ENCODE measurements at places on chromosomes 12 and 14.

DNA sequence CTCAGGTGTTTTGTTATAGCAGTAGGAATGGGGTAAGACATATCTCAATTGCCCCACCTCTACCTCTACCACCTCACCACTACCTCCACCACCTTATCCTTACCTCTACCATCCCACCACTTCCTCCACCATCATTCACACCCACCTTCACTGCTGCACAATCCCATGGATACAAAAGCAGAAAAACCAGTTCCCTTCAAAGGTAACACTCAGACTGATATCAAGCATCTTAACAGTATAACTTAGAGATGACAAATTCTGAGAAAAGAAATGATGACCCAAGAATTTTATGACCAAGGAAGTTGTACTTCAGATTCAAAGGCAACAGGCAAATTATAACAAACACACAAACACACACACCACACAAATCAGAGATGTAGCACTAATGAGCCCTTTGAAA, 189.4 kb downstream of the NUAK1 start:
- no peak for DNase-seq

DNA sequence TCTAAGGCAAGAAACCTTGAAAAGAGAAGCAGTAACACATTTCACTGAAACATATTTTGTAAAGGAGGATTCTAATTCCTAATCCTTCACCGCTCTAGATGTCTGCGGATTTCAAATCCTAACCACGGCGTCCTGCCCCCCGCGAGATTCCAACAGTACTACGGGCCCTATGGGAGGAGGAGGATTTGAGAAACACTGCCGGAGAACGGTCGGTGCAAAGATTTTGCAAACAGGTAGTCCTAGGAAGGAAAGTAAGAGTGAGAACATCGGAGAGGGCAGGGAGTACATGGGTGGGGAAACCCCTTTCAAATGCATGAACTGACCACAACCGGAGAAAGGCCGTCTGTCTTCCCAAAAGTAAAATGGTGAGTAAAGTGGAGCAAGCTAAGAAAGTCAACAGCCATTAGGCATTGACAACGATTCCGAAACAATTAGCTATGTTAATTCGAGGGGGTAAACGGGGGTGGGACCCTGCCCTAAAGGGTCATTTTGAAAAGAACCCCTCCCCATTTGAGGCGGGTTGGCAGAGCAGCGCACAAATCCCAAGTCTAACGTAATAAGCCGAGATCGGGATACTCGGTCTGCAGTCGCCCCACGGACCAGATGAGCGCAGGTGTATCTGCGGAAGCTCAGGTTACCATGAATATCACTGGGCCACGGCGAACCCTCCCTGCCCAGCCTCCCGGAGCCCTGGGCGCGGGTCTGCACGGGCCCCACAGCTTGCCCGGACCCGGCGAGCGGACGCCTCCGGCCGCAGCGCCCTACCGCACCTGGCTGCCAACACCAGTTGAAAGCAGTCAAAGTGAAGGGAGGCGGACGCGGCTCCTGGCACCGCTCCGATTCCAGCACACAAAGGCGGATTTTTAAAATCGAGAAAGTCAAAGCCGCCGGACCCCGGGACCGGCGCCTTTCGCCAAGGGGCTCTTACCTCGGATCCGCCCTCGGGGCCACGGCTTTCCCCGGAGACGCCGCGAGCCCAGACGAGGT, 662 bp downstream of the EPS8 start:
- DNase-seq: no peak

DNA sequence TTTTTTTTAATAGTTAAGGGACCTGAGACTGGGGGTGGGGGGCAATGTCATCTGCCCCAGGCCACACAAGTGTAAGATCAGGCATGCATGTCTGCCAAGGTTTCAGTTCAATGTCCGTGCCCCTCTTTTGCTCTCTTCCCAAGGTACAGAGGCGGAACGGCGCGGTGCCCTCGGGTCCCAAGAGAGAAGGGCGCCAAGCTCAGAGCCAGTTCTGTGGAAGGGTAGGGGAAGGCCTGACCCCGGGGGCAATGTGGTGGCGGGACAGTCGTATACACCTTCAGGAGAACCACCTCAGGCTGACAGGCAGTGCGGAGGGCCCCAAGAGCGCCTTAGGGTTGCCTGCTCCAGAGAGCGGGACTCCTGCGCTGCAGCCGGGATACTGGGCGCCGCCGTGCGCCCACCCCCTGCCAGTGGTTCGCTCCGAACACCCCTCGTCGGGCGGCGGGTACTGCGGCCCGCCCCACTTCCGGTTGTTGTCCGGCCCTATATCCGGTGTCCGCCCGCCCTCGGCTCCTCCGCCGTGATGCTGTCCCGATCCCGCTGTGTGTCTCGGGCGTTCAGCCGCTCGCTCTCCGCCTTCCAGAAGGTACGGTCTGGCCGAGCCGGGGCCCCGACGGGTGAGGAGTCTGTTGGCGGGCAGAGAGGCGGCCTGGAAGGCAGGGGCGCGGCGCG, at the start of gene DLST:
Gene DLST (plus strand): TSS at position 486 of the 672 bp plus-strand sequence. CDS start 38 bp downstream, at position 524.
- DNase-seq: peak; percentile 95

DNA sequence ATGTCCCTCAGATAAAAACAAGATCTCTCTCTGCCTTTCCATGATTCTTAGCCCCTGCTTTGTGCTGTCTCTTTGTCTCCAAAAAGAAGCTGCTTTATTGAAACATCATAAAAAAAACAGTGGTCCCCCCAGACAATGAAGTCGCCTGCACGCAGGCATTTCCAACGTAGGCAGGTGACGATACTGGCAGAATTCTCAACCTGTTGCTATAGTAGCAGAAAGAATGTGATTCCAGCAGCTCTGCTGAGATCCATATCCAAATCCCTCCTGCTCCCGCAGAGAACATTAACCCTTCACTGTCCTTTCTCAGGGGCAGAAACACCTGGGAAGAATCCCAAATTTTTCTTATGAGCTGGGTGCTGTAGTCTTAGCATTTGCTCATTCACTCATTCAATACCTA, 84.8 kb downstream of the STON2 start:
- peak; percentile 54 for DNase-seq

- DNase-seq: peak; percentile 33
Measured at GRCh38 chr12:88153959-88154358, 11.9 kb downstream of the TMTC3 start.

GRCh38 chr14:89137526-89138163, 279.4 kb downstream of the FOXN3 start:
- no peak for DNase-seq

DNA sequence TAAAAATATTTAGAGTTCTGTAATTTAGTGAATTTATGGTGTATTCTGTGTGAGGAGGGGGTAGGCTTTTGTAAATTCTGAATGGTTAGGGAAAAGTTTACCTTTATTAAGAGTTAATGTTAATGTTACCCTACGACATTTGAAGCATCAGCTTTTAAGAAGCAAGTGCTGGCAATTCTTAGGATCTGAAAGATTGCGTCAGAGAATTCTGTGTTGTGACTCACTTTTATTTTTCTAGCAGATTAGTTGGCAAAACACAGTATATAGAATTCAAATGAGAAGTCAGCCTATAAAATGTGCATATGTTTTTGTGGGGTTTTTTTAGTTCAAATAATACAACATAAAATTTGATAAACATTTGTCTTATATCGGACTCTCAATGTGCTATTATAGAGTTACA, 97.6 kb downstream of the RAD52 start:
- no peak for DNase-seq

DNA sequence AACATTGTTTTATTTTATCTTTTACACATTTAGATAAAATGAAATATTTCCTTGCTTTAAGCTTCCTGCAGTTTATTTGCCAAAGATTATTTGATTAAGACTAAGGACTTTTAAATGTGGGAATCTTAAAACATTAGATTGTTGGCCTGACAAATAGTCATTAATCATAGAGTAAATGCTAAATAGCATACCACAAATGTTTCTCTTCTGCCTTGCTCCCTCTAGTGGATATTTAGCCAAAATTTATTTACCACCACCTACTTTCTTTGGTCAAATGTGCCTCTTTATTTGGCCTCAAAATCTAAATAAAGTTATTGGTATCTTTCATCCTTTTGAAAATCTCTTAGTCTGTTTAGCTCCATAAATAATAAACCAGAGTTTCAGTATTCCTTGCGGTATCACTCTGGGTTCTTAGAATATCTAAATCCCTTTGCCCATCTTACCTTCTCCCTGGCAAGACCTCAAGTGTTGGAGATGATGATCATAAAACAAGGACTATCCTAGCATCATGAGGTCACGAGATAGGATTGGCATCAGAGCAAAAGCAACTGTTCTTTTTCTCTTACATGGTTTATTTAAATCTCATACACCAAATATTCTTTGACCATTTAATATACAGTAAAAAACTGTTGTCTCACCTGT, 150.6 kb upstream of the AEBP2 start:
- peak; percentile 50 for DNase-seq

GRCh38 chr12:91967590-91967989, 178.1 kb downstream of the BTG1 start:
- DNase-seq: no peak

DNA sequence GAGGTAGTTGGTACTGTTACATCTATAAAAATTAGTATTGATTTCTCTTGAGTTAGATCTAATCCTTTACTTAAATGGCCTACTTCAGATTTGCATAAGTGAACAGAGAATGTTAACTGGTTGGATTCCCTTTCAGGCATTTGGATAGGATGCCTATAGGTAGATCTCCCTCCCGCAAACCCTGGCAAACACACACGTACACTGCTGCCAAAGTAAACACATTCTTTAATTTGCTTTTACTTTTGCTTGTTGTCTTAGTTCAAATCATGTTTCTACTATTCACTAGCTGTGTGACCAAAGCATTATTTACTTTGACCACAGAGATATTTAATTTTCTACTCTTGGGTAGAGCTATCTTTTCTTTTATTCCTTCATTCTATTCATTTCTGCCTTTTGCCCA, 936.1 kb upstream of the FBXO33 start:
- no peak for DNase-seq
